Immature natural killer cell (primary cell): ENCODE measurements at places on chromosomes 3 and 15.
A peak's percentile ranks its signal among the peaks of the same experiment; 100 is the strongest.

GRCh38 chr15:88378188-88378637, 89.0 kb downstream of the MRPL46 start:
- peaks cover 5% of the 10 kb centered on the region for H3K27me3 ChIP-seq
- H3K4me3 ChIP-seq: no peak overlapping the region
- H3K4me1 ChIP-seq: no peaks in the 10 kb centered on the region

DNA sequence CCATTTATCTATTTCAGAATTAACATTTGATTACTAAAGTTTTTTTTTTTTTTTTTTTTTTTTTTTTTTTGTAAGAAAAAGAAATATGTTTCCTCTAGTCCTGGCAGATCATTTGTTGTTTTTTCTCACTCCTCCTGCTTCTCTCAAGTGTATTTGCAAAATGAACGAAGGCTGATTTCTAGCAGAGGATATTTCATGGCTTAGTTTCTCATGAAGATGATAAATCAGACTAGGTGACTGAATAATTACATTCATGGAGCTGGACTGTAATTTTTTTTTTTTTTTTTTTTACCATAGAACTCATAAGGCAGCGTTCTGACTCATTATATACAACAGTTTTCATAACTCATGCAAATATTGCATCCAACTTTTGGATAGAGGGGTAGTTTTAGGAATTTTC, 332.5 kb upstream of the SEMA6D start:
- H3K4me1 ChIP-seq: no peaks in the 10 kb centered on the region
- H3K27me3 ChIP-seq: no peaks in the 10 kb centered on the region
- DNase-seq: no peak
- no peak overlapping the region for H3K4me3 ChIP-seq
- H3K27ac ChIP-seq: no peak overlapping the region

GRCh38 chr3:14922863-14923262, 24.5 kb upstream of the NR2C2 start:
- H3K27ac ChIP-seq: no peak overlapping the region
- no peaks in the 10 kb centered on the region for H3K4me1 ChIP-seq
- DNase-seq: no peak
- no peak overlapping the region for H3K4me3 ChIP-seq
- H3K27me3 ChIP-seq: no peaks in the 10 kb centered on the region
- no peaks in the 10 kb centered on the region for H3K36me3 ChIP-seq

- no peak for DNase-seq
- no peak overlapping the region for H3K4me3 ChIP-seq
- no peak overlapping the region for H3K27ac ChIP-seq
- H3K27me3 ChIP-seq: no peaks in the 10 kb centered on the region
- H3K4me1 ChIP-seq: no peaks in the 10 kb centered on the region
These were observed 610.8 kb downstream of the MECOM start for GRCh38 chr3:169052465-169053302.

DNA sequence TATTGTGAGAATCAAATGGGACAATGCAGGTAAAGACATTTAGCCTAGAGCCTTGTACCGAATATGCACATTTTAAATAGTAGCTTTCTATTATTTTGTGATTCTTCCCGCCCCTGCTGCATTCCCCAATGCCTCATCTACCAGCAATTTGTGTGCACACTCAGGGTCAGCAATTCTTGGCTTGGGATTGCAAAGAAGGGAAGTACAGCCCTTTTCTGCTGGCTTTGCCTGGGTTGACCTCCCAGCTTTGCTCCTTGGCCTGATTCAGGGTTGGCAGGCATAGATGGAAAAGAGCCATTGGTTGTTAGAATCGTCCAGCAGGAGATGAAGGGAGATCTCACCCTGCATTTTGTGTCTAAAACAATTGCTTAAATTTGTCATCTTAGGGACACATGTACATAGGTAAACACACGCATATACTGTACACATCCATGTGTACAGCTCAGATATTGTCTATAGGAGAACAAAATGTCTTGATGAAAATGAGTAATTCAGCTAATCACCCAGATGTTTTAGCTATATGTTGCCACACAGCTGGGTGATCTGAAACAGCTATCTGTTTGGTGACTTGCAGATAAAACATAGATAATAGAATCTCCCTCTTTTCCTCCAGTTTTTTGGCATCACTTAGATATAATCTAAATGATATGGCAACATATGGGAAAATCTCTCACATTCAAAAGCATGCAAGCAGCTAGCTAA, 340.9 kb upstream of the TBL1XR1 start:
- peaks cover 3% of the 10 kb centered on the region for H3K36me3 ChIP-seq
- DNase-seq: no peak
- peaks cover 46% of the 10 kb centered on the region for H3K4me1 ChIP-seq
- H3K4me3 ChIP-seq: peak overlapping the region; percentile 88
- H3K27ac ChIP-seq: peak overlapping the region; percentile 88

- no peaks in the 10 kb centered on the region for H3K4me1 ChIP-seq
- no peaks in the 10 kb centered on the region for H3K36me3 ChIP-seq
- DNase-seq: no peak
- H3K4me3 ChIP-seq: no peak overlapping the region
- H3K27ac ChIP-seq: no peak overlapping the region
These were observed 152.6 kb upstream of the UMPS start for GRCh38 chr3:124577494-124578167.

GRCh38 chr15:51274956-51275355, 63.4 kb downstream of the CYP19A1 start:
- no peak for DNase-seq
- peaks cover 3% of the 10 kb centered on the region for H3K27me3 ChIP-seq
- H3K4me3 ChIP-seq: no peak overlapping the region
- H3K4me1 ChIP-seq: no peaks in the 10 kb centered on the region
- no peak overlapping the region for H3K27ac ChIP-seq

DNA sequence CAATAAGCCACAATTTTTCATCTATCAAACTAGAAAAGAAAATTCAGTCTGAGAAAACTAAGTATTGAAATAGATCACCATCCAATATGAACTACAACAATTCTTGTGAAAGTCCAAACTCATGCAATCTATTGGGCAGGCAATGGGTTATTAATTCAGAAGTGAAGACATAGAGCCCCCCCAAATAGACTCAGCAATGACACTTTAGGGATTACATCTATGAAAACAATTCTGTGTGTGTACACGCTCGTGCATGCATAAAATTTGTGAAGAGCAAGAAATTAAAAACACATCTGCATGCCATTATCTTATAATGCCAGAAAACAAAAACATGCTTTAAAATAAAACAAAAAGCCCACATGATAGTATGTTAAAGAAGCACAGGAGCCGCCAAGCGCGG, 151.3 kb downstream of the NR1I2 start:
- H3K4me1 ChIP-seq: peaks cover 42% of the 10 kb centered on the region
- H3K4me3 ChIP-seq: no peak overlapping the region
- DNase-seq: no peak
- no peaks in the 10 kb centered on the region for H3K27me3 ChIP-seq

DNA sequence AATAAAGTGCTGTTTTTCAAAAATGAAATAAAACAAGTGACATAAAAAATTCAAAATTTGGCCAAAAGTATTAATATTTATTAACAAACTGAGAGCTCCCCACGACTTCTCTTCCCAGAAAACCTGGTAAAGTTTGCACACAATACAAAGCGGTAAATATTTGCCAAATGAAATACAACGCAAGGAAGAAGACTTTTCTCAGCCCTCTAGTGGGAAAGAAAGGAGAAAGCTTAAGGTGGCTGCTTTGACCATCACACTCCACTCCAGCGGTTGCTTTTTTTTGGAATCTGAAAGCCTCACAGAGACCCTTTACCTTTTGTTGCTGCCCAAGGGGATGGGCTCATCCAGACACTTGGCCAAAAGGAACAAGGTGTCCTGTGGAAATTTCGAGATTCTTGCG, 1.1 kb upstream of the GK5 start:
- peaks cover 9% of the 10 kb centered on the region for H3K27me3 ChIP-seq
- H3K36me3 ChIP-seq: peaks cover 12% of the 10 kb centered on the region
- no peak overlapping the region for H3K27ac ChIP-seq
- peak overlapping the region; percentile 60 for H3K4me3 ChIP-seq

DNA sequence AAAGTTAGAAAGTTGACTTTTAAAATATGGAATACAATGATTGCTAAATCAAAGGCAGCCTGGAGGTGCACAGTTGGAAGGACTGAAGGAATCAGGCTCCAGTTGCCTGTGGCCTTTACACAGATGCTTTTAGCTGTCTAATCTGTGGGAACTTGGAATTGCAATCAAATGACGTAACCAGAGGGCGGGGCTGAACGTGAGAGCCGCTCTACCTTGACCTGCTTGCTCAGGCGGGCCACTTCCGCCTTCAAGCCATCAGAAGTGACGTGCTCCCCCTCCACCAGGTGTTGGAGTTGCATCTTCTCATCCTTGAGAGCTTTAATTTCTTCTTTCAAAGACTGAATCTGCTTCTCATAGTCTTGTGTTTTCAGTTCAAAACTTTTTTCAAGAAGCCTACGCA, 37.7 kb upstream of the GNB5 start:
- no peak overlapping the region for H3K4me3 ChIP-seq
- H3K36me3 ChIP-seq: no peaks in the 10 kb centered on the region
- no peaks in the 10 kb centered on the region for H3K4me1 ChIP-seq
- DNase-seq: no peak
- H3K27ac ChIP-seq: no peak overlapping the region

DNA sequence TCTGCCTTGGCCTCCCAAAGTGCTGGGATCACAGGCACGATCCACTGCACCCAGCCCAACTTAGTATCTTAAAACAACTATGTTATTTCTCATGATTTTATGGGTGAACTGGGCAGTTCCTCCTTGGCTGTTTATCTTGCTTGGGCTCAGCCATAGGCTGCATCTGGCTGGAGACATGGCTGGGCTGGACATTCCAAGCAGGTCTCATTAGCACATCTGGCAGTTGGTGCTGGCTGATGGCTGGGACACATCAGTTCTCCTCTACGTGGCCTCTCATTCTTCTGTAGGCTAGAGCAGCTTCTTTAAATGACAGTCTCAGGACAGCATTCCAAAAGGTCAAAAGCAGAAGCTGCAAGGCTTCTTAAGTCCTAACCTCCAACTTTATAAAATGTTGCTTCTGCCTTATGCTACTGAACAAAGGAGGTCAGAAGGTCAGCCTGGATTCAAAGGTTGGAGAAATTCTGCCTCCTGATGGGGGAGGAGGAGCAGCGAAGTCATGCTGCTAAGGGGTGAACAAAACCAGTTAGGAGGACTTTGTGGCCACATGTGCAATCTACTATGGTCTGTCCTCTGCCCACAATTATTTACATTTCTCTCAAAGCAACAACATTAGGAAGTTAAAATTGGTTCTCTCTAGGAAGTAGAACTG, 144.0 kb downstream of the AQP9 start:
- no peak for DNase-seq
- no peaks in the 10 kb centered on the region for H3K36me3 ChIP-seq
- H3K27me3 ChIP-seq: peaks cover 7% of the 10 kb centered on the region
- no peak overlapping the region for H3K27ac ChIP-seq

GRCh38 chr3:42663581-42664437, 10.3 kb downstream of the ZBTB47 start:
- DNase-seq: no peak
- H3K27me3 ChIP-seq: no peaks in the 10 kb centered on the region
- H3K4me3 ChIP-seq: no peak overlapping the region
- H3K4me1 ChIP-seq: no peaks in the 10 kb centered on the region
- H3K36me3 ChIP-seq: no peaks in the 10 kb centered on the region

GRCh38 chr15:100569391-100569790, 32.6 kb downstream of the LINS1 start:
- H3K4me3 ChIP-seq: no peak overlapping the region
- H3K36me3 ChIP-seq: peaks cover 5% of the 10 kb centered on the region
- no peaks in the 10 kb centered on the region for H3K4me1 ChIP-seq
- no peaks in the 10 kb centered on the region for H3K27me3 ChIP-seq

DNA sequence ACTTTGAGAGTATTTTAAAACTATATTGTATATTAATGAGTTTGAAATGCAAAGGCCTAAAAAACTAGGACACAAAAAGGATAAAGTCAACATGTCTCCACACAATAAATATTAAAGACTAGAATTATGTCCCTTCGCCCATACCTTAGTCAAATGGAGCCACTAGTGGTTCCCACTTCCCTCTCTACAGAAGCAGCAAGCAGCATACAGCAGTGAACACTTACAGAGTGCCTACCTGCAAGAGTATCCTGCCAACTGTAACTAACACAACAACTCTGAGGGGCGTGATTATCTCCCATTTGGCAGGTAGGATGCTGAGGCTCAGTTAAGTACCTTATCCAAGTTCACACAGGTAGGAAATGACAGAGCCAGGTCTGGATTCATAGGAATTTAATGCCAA, 17.2 kb downstream of the DYNC1LI1 start:
- H3K4me1 ChIP-seq: peaks cover 39% of the 10 kb centered on the region
- no peak overlapping the region for H3K4me3 ChIP-seq
- H3K27ac ChIP-seq: no peak overlapping the region
- H3K27me3 ChIP-seq: no peaks in the 10 kb centered on the region
- DNase-seq: no peak

DNA sequence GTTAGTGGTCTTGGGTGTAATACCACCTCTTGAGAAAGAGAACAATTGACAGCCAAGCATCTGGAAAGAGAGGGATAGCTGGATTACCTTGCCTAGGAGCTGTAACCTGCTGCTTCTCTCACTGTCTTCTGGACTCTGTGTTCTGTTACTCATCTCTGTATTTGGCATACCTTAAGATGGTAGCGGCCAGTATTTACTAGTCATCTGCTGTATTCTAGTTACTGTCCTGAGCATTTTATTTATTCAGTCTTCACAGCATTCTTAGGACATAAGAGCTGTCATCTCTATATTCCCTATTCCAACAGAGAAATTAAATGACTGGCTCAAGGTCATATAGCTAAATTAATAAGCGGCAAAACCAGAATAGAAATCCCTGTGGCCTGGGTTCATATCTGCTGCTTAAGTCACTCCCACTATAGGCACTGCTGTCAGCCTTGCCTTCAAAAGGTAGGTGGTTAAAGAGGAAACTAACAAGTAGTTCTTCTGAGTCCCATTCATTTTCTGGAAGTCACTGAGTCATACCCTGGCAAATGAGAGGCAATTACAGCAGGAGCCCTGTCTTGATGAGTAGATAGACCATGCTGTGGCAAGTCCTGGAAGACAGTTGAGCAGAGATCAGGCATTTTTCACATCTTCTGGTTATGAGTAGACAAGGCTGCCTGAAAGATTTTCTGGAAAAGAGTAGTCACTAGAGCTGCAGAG, 68.2 kb downstream of the RAB7A start:
- H3K27me3 ChIP-seq: peaks cover under 1% of the 10 kb centered on the region
- H3K4me3 ChIP-seq: no peak overlapping the region
- peaks cover 24% of the 10 kb centered on the region for H3K36me3 ChIP-seq
- DNase-seq: no peak
- H3K27ac ChIP-seq: peak overlapping the region; percentile 70
- H3K4me1 ChIP-seq: peaks cover 47% of the 10 kb centered on the region

DNA sequence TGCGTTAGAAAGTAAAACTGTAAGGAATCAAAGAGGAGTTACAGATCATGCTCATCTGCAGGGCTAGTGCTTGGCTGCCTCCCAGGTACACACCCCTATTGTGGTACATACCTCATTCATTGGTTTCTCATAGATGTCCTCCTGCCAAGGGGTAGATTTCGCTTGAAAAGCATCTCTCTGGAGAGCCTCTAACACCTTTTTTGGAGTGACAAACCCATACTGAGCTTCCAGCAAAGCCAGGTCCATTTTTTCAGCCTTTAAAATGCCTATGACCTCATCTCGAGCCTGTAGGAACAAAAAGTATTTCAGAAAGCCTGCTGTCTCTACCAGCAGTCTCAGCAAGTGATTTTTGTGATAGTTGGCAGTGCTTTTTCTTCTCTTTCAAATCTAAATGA, 112.1 kb downstream of the CMSS1 start:
- no peak overlapping the region for H3K27ac ChIP-seq
- H3K36me3 ChIP-seq: no peaks in the 10 kb centered on the region
- no peaks in the 10 kb centered on the region for H3K27me3 ChIP-seq
- H3K4me3 ChIP-seq: no peak overlapping the region
- DNase-seq: no peak

GRCh38 chr3:12049675-12050074, 45.5 kb downstream of the SYN2 start:
- no peaks in the 10 kb centered on the region for H3K4me1 ChIP-seq
- DNase-seq: no peak
- no peak overlapping the region for H3K4me3 ChIP-seq
- H3K27me3 ChIP-seq: peaks cover 7% of the 10 kb centered on the region
- H3K27ac ChIP-seq: no peak overlapping the region
